ENCODE measurements at places on chromosomes 4 and X. TPM values are rescaled to one million over a fixed set of nuclear protein-coding genes. Genes with fewer than 3 reads are reported as not detected.

GRCh38 chr4:32172086-32172485 lies 1451.9 kb downstream of the PCDH7 start:
- no peak for DNase-seq

- no peak for DNase-seq
These were observed 24.2 kb downstream of the SLC25A5 start for GRCh38 chrX:119492463-119492862.

DNA sequence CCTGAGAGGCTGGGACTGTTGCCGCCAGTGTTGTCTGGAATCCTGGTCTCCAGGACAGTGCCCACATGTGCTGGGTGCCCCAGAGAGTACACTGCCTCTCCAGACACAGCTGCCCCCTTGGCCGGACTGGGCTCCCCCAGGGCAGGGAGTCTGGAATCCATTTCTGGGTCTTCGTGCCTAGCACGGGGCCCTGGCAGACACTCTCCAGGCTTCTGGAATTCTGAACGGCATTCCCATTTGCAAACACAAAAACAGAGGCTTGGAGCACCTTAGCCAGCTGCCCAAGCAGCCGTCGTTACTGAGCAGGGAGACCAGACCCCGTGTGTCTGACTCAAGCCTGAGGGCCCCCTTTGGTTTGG lies 20.8 kb downstream of the HMX1 start:
- DNase-seq: no peak

GRCh38 chrX:106954041-106954440 lies 33.8 kb downstream of the CLDN2 start:
- no peak for DNase-seq

Gene POF1B
- total RNA-seq: 0.35 TPM

DNA sequence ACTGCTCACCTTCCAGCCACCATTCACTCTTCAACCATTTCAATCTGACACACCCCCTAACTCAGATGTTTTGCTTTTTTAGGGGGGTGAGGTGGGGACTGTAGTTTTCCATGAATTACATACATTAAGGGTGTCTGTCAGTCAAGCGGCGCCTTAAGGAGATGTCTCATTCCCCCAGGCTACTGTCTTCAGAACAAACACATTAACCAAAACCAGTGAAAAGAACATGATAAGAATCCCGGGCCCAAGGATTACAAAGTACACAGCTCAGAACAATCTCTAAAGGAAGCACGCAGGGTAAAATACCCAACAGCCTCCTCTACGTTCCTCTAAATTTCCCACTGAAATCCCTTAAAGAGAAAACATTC lies 62.5 kb upstream of the IRF2 start:
- no peak for DNase-seq

- no peak for DNase-seq
These were observed 1181.4 kb downstream of the RPA4 start for GRCh38 chrX:98065151-98065550.

Gene PRDM5
- not detected for total RNA-seq

GRCh38 chr4:92064574-92064973 lies 239.2 kb upstream of the GRID2 start:
- DNase-seq: no peak

Gene AMTN
- total RNA-seq: not detected

DNA sequence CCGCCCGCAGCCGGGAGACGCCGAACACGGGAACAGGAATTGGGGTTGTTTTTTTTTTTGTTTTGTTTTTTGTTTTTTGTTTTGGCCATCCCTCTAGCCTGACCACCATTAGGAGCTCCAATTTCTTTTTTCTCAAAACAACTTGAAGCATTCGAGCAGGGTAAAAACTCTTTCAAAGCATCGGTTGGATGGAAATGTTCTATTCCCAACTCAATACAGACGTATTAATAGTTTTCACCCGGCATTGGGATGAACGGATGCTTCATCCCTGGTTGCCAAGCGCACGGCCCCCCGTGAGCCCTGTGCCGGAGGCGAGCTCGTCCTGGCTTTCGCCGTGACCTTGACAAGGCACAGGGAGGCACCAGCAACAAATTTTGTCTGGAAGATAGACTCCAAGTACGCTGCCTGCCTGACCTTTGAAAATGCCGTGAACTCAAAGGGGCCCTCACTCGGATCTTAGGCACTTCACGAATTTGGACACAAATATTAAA lies 352 bp upstream of the MAP3K15 start:
- DNase-seq: no peak

DNA sequence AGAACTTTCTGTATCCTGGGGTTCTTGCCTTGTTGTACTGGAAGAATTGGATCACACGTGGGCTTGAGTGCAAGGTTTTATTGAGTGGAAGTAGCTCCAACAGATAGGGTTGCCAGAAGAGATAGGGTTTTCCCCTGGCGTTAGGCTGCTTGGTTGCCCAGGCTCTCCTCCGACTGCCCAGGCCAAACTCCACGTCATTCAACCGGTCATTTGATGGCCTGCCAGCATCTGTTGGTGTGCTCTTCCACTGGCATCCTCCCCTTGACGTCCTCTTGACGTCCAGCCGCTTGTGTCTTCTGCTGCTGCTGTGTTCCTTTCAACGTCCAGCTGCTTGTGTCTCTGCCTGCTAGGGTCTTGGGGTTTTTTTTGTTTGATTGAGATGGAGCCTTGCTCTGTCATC lies 340.3 kb upstream of the ZCCHC13 start:
- DNase-seq: no peak

Gene ETFDH
- total RNA-seq: 24.3 TPM

Measured in activated CD4-positive, alpha-beta memory T cell treated with anti-CD3 and anti-CD28 coated beads, Interleukin-2, amount 10 ng/mL, durations not matched to agents 7 days and 5 days (primary cell).